ENCODE measurements at places on chromosomes 1 and 21.

- DNase-seq: no peak
Measured at GRCh38 chr1:234488054-234489006, 9.4 kb upstream of the TARBP1 start.

GRCh38 chr1:154992721-154993571 is 440 bp upstream of the LENEP start:
- DNase-seq: no peak

DNA sequence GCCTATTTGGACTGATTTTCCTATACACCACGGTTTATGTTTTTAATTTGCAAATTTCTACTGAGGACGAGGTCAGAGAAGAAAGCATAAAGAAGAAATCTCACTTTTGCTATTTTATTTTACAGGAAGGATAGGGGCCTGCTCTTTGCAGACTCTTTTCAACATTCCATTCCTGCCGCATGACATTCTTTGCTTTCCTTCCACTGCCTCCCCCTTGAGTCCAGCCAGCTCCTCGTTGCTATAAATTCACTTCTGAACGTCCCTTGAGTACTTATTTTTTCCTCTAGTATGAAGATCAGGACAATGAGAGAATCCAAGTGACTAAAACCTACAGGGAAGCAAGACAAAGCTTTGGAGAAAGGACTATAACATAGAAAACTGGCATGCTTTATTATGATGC is 53.4 kb upstream of the PTGFR start:
- DNase-seq: no peak

- DNase-seq: no peak
Measured at GRCh38 chr1:77428068-77428467, 146.2 kb downstream of the AK5 start.

DNA sequence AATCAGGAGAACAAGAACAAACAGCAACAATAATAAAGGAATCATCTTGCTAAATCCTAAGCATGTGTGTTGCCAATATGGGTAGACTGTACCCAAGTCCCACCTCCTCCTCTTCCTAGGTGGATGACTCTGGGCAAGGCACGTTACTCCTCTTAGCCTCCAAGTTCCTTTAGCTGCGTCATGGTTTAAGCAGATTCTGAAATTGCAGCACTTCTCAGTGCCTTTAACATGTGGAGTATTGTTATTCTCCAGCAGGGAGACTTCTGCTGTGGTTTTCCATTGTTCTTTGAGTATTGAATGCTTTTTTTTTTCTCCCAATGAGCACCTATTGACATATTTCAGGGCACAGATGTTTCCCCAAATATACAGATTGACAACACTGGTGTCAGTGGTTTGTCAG is 15.5 kb downstream of the ARHGEF10L start:
- no peak for DNase-seq

DNA sequence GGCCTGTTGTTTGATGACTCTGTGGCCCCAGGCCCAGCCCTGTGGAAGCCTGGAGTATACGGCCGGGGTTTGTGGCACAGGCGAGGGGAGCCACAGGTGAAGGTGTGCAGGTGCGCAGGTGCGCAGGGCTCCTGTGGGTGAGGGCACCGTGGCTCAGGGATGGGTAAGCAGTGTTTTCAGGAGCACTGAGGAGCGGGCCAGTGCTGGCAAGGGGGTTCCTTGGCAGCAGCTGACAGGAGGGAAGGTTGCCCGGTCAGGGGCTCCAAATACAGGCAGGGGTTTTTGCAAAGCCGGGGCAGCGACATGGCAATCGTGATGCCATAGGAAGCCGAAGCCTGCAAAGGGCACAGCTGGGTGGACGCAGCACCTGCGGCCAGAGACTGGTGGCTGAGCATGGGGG is 20.7 kb downstream of the AGPAT3 start:
- no peak for DNase-seq
